ENCODE measurements at places on chromosomes 1 and 21.
A peak's percentile ranks its signal among the peaks of the same experiment; 100 is the strongest.

GRCh38 chr1:77412069-77412819, 130.4 kb downstream of the AK5 start:
- DNase-seq: no peak

- DNase-seq: no peak
Measured at GRCh38 chr21:16709866-16710550, 802.8 kb upstream of the CXADR start.

GRCh38 chr1:64975740-64976139, 9.4 kb upstream of the JAK1 start:
- no peak for DNase-seq

GRCh38 chr21:17002594-17003257, 510.1 kb upstream of the CXADR start:
- DNase-seq: no peak

DNA sequence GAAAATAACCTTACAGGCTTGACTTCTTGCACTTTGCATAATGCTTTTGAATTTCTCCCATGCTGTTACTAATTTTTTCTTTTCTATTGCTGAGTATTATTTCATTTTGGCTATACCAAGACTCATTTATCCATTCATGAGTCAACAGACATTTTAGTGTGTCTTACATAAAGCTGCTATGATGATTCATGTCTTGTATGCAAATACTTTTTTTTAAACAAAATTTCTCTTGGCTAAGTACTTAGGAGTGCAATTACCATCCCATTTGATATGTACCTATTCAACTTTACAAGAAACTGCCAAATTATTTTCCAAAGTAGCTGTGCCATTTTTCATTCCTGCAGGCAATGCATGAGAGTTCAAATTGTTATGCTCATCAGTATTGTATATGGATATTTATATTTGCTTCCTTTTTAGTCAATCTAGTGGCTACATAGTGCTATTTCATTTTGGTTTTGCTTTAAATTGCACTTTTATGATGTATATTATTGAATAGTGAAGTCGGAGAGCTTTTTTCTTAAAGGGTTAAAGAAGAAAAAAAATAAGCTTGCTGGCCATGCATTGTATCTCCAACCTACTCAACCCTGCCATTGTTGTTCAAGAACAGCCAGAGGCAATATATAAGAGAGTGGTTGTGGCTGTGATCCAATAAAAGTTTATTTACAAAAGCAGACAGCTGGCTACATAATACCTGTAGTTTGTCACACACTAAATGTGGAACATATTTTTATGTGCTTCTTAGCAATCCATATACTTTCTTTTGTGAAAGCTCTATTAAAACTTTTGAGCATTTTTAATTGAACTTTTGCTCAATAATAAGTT, 862.8 kb downstream of the KCNT2 start:
- no peak for DNase-seq

GRCh38 chr1:15251857-15252835, 5.1 kb downstream of the FHAD1 start:
- no peak for DNase-seq

DNA sequence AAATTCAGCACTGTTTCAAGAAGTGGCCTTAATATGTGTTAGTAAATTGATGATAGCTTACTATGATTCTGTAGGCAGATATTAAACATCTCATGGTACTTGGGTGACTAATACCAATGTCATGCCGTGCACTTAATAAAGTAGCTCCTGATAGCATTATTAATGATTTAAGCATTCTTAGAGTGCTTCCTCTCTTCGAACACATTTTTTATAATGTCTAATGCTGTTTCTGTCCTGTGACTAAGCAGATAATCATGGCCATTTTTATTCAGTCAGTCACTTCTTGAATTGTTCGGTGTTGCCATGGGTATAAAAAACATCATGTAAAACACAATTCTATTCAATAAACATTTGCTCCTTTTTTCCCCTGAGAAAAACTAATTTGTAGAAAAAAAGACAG, 804.6 kb upstream of the ADGRL4 start:
- DNase-seq: no peak

DNA sequence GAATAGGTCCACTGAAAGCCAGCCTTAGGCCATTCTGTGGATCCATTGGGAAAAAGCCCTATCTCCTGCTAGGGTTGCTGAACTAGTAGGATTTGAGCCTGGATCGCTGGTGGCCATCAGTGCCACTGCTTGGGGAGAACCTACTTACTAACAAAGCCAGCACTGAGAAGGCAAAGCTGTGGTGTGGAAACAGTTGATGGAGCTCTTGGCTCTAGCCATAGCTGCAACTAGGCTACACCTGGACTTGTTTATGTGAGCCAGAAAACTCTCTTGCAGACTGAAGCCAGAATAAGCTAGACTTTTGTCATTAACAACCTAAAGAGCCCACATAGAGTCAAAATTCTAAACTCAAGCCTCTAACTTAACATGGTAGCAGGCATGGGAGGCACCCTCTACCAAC, 20.7 kb downstream of the DAB1 start:
- no peak for DNase-seq

DNA sequence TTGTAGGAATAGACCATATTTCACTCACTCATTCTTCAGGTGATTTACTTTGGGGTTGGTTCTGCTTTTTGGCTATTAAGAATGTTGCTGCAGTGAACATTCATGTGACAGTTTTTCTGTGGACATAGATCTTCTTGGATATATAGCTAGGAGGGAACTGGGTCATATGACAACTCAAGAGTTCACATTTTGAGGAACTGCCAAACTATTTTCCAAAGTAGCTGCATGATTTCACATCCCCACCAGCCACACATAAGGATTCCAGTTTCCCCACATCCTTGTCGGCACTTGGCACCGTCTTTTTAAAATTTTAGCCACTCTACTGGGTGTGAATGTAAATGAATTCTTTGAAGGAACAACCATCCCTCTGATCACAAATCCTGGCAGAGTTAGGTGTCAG, 126.0 kb downstream of the PRDM2 start:
- DNase-seq: no peak

DNA sequence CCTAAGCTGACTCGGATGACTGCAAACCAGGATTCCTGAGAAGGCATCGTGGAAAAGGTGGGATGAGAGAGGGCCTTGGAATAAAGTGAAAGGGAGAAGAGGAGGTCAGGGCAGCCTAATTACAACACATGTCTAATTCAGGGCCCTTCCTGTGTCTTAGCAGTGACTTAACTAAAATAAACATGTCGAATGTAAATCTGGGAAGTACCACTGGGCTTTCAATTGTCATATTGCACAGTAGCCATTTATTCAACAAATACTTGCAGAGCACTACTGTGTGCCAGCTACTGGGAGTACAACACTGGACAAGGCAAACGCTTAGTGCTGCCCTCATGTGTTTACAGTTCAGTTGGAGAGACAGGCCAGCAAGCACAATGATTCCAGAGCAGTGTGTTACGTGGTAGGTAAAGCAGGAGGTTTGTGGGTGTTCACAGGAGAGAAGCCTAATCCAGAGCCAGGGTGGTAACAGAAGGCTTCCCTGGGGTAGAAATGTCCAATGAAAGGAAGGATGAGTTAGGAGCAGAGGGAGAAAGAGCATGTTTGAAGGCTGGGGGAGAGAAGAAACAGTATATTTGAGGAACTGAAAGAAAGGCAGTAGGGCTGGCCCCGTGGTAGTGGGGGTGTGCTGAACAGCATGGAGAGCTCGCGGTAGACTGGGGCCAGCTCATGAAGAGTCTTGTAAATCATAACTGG, 38.0 kb upstream of the RASAL2 start:
- DNase-seq: peak; percentile 15

DNA sequence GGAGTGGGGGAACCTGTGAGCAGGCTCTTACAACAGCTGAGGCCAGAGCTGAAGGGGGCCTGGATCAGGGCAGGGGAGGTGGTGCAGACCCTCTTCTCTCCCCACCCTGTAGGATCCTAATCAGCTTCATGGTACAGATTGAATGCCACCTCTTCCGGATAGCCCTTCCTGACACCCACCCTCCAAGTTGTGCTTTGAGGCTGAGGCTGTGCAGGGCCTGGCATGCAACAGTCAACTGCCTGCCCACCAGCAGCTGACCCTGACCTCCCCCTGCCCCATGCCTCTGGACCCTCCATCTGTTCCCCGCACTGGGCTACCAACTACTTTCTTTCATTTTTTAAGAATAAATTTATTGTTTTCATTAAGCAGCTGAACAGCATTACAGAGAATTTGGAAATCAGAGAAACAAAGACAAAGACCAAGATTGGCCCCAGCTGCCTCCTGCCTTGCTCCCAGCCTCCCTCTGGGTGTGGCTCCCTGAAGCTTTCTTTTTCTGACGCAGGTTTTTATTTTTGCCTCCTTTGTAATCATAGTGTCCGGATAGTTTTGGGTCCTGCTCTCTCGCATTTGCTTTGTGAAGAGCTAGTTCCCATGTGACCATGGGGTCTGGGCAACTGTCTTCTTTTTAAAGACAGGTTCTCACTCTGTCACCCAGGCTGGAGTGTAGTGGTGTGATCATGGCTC, 12.8 kb downstream of the ZNF362 start:
- no peak for DNase-seq

DNA sequence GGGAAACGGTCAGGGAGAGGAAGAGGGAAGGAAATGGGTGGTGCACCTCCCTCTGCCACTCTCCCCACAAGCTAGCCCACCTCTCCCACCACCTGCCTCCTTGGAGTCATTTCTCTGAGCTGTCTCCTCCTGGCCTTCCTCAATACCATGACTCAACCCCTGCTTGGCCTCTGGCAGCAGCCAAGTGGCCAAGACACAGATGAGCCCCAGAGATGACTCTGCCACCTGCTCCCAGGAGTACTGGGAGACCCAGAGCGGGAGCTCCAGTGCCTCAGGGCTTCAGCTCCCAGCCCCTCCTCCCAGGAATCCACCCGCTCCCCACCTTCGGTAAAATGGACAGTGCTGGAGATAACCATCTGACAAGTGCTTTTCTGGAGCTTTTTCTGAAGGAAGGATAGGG, 2.6 kb downstream of the S100A16 start:
- no peak for DNase-seq

GRCh38 chr1:46077644-46078043, 54.8 kb downstream of the PIK3R3 start:
- DNase-seq: no peak

GRCh38 chr1:3456964-3457909, 2.8 kb downstream of the ARHGEF16 start:
- DNase-seq: no peak

GRCh38 chr1:242203262-242203661, 204.4 kb upstream of the MAP1LC3C start:
- DNase-seq: no peak

- DNase-seq: no peak
Measured at GRCh38 chr1:14707531-14708445, 109.3 kb downstream of the KAZN start.

GRCh38 chr21:18608226-18608625, 204.6 kb upstream of the TMPRSS15 start:
- no peak for DNase-seq

- DNase-seq: no peak
Measured at GRCh38 chr1:96596226-96596922, 125.2 kb upstream of the PTBP2 start.

DNA sequence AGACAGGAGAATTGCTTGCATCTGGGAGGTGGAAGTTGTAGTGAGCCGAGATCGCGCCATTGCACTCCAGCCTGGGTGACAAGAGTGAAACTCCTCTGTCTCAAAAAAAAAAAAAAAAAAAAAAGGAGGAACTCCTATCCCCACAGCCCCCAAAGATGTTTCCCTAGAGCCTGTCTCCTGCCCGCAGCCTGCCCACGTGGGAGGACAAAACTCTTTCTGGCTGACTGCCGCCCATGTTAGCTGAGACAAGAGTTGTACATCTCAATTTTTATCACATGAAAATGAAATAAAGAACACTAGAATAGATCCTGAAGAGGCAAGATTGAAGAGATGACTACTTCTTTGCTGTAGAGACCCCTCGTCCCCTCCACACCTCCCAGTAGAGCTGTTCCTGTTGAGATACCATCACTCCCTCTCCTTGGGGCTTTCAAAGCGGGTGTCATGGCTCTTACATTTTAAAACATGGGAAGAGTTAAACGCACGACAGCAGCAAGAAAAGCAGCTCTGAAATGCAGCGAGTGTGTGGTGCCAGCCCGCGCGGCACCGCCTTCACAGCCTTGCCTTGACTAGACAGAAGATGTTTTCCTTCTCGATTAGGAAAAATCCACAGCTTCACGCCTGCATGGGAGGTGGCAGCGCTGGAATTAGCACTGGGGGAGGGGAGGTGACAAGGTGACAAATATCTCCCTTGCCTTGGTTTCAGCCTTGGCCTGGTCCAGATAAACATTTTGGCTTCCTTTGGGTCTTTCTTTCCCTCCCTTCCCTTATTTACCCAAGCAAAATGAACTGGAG, 253.4 kb upstream of the CSF3R start:
- no peak for DNase-seq

GRCh38 chr1:222454782-222455181, 93.1 kb downstream of the HHIPL2 start:
- no peak for DNase-seq
